T-cell (primary cell): ENCODE measurements at places on chromosomes 11 and 22.
A peak's percentile ranks its signal among the peaks of the same experiment; 100 is the strongest.

DNA sequence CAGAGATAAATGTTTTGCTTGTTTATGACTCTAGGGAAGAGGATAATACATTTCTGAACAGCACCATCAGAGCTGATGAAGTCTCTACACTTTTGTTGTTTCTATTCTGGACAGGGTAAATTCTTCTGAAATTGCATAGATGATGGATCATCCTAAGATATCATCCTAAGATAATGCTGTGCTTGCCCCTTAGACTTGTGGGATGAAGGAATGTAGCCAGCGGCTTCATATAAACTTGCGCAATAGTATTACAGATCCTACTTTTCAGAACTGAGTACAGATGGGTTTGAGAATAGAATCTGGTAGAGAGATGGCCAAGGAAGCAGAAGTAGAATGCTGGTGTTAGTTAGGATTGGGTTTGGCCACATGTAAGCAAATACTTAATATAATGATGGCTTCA is 61.0 kb downstream of the NCAM1 start:
- DNase-seq: no peak

GRCh38 chr11:67437082-67437808 is at the start of gene PTPRCAP:
PTPRCAP (minus strand) TSS chr11:67437682; CDS start chr11:67437619, 63 bp downstream.
- peak; percentile 82 for DNase-seq

DNA sequence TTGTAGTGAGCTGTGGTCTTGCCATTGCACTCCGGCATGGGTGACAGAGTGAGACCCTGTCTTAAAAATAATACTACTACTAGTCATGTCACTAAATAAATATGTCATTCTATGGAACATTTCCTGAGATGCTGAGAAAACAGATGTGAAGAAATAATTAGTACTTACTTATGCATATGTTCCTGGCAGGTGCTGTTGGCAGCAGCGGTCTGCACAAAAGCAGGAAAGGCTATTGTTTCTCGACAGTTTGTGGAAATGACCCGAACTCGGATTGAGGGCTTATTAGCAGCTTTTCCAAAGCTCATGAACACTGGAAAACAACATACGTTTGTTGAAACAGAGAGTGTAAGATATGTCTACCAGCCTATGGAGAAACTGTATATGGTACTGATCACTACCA is 8.8 kb downstream of the ARCN1 start:
- DNase-seq: no peak

- no peak for DNase-seq
Measured at GRCh38 chr11:65382804-65383368, 440 bp upstream of the SLC25A45 start.

DNA sequence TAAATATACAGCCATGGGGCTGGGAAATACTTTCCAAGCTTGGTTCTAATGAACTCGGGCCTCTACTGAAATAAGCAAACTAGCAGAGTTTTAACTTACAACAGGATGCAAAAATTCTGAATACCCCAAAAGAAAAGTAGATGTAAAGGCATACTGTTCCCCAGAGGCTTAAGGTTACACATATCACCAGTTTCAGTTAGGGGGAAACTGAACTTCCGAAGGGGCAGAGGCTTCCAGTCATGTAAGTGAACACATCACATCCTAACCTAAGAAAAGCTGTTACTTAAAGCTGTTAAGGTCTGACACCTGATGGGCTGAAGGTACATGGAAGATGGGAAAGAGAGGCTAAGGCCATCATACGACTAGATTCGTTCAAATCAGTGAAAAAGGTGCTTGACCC is 2.3 kb downstream of the GAB2 start:
- DNase-seq: peak; percentile 6

- DNase-seq: peak; percentile 44
Measured at GRCh38 chr11:114185436-114185835, 110.8 kb upstream of the NNMT start.

DNA sequence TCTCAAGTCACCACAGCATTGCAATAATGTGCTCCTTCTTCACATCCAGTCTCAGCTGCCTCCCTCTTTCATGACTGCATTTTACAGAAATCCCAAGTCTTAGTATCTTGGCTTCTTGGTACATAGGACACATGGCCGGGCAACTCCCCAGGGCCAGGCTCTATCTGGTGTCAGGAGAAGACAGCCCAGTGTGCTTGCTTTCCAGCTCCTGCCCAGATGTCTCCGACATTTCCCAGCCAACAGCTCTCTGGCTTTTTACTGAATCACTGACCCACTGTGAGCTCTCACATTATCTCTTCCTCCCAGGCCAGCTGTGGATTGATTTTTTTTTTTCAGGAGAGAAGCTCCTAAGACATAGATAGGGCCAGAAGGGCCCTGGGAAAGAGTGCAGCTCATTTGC is 346.0 kb upstream of the C11orf87 start:
- no peak for DNase-seq

DNA sequence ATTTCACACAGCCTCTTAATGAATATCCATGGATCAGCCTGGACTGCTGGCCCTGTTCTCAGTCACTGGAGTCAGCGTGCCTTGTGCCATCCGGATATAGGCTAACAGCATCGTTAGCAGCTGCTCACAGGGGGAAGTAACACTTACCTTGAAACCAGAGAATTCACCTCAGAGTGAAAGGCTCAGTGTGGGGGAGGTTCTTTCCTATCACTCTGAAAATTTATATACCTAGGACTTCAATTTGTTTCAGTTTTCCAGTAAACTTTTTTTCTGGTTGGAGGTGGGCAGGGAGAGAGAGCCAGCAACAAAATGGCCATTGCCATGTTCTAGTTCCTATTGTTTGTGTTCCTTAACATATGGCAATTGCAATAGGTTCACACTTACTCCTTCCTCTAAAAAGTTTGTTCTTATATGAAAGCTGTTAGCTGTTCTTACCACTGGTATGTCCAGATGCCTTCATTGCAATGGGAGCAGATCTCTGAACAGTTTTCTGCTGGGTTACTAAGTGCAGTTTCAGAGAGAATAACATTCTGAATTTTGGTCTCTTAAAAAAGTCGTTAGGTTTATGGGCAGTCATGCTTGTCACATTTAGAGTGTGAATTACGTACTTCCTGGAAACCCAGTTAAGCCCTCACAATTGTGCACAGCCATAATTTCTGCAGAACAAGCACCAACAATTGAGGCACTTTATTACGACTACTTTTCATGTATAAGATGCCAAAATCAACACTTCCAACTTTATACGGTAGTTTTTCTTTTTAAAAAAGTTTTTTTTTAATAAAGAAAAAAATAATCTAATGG is 247.6 kb downstream of the CADM1 start:
- DNase-seq: no peak

DNA sequence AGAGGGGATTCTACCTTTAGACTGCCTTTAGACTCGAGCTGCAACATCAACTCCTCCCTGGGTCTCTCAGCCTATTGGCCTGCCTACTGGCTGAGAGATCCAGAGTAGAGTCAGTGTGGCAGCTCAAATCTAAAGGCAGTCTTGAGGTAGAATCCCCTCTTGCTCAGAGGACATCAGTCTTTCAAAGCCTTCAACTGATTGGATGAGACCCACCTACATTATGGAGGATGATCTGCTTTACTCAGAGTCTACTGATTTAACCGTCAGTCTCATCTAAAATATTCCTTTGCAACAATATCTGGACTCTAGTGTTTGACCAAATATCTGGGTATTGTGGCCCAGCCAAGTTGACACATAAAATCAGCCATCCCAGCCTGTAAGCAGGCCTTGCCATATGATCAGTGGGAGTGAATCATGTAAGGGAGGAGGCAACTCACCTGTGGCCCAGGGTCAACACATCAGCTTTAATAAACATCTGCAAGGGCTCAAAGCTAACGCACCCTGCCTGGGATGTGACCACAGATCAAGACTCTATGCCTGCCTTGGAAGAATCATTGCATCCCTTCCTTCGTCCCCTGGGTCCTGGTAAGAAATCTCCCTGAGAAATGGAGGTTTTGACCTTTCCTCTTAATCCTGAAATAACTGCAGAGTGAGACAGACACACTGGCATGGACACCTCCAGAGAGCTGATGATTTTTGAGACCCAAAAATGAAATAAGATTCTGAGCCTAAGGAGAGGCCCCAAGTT is 198.0 kb downstream of the DBX1 start:
- no peak for DNase-seq

DNA sequence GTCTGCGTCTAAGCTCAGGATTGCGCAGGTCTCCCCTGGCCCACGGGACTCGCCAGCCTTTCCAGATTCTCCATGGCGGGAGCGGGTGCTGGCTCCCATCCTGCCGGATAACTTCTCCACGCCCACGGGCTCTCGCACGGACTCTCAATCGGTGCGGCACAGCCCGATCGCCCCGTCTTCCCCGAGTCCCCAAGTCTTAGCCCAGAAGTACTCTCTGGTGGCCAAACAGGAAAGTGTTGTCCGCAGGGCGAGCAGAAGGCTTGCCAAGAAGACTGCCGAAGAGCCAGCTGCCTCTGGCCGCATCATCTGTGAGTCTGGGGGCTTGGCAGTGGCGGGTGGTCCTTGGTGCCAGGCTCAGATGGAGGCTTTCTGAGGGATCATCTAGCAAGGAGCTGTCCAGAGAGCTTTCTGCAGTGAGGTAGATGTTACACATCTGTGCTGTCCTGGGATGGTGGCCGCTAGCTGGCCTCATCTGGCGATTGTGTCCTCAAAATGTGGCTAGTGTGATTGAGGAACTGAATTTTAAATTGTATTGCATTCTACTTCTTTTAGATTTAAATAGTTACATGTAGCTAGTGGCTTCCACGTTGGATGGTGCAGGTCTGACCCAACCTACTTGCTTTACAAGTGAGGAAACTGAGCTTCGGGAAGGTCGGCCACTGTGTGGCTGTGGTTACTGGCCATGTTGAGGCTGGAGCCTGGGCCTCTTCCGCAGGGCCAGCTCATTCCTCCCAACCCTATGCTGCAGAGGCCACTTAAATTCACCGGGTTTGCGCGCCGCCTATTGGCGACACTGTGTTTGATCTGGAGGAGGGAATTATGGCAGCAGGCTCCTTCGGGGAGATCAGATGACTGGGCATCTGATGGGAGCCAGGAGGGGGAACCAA is 6.7 kb downstream of the INCENP start:
- no peak for DNase-seq

DNA sequence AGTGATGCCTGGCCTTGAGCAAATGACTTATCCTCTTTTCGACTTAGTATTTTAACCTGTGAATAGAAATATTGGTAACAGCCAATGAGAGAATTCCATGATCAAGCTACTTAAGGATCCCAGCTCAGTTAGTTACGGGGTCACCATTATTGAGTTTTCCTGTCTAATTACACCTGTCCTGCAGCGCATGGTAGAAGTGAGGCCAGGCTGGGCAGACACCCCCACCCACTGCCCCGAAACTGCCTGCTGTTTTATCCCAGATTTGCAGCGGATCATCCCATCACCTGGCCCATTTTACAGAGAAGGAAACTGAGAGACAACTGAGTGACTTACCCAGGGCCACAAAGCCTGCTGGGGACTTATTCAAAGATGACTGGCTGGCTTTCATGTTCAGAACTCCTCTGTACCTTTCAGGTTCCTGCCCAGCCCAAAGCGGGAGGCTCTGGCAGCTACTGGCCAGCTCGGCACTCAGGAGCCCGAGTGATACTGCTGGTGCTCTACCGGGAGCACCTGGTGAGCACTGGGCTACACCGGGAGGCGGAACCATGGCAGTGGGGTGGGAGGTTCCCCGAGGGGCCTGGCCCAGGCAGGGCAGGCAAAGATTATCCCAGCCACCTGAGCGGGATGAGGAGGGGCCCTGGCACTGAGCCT is 1.4 kb downstream of the MUS81 start:
- DNase-seq: no peak

GRCh38 chr11:130478881-130479280 is 30.4 kb downstream of the ADAMTS15 start:
- DNase-seq: no peak

GRCh38 chr22:45546333-45547015 is 43.8 kb downstream of the FBLN1 start:
- no peak for DNase-seq

GRCh38 chr11:20397281-20397680 is 9.8 kb downstream of the PRMT3 start:
- no peak for DNase-seq

DNA sequence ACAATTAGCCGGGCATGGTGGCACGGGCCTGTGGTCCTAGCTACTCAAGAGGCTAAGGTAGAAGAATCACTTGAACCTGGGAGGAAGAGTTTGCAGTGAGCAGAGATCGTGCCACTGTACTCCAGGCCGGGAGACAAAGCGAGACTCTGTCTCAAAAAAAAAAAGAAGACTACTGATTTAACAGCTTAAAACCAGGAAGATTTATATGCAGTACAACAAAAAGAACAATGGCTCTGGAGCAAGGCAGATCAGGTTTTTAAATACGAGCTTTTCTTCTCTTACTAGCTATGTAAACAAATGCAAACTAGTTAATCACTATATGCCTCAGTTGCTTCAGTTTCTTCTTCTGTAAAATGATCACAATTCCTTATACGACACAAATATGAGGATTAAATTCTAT is 6.9 kb downstream of the FAM168A start:
- no peak for DNase-seq

DNA sequence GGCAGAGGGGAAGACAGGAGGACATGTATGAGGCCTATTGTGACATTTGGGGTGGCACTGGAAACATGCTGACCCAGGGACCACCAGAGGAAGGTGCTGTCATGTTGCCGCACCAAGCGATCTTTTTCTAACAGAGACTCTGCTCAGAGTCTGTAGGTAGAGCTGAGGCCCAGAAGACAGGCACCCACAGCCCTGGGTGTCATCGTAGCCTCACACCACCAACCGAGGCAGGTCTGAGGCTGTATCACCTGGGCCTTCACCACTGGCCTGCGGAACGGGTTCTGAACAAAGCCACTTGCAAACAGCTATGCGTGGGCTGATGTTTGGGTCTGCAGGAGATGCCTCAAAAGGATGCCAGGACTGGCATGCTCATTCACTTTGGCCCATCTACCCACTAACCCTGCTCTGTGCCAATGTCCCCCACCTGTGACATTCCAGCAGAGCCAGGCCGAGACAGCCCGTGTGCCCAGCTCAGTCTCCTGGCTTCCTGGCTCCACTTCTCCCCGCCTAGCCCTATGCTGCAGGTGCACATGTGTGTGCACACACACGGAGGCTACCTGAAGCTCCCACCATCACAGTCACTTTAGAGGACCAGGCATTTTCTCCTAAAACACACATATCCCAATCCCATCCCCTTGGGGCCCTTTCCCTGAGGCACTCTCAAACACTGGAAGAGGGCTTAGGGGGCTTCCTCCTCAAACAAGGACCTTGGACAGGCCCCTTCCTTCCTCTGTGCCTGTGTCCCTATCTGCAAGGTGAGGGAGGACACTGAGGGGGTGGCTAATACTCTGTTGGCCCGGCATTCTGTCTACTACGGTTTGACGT is 3.6 kb downstream of the TRIM29 start:
- peak; percentile 21 for DNase-seq

GRCh38 chr11:79255965-79256364 is 184.9 kb downstream of the TENM4 start:
- no peak for DNase-seq

- no peak for DNase-seq
Measured at GRCh38 chr22:42365942-42366695, 66.1 kb downstream of the NFAM1 start.

- DNase-seq: no peak
Measured at GRCh38 chr11:32033067-32033466, 57.8 kb upstream of the RCN1 start.

DNA sequence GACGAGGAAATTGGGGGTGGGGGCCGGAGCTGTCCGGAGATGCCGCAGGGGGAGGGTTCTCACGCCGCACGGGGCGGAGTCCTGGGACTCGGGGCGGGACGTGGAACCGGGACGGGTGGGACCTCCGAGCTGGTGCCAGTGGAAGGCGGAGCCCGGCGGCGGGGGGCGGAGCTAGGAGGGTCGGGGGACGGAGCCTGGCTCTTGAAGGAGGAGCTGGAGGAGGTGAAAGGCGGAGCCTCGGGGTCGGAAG is 271 bp downstream of the FKBP2 start:
- DNase-seq: peak; percentile 100
